Lung microvascular endothelial cell (primary cell): ENCODE measurements at places on chromosomes 4 and X. TPM values are rescaled to one million over a fixed set of nuclear protein-coding genes. Genes with fewer than 3 reads are reported as not detected.

- DNase-seq: no peak
Observed at GRCh38 chr4:3805026-3805425, 38.8 kb downstream of the ADRA2C start.

The FMR1NB gene
- total RNA-seq: not detected in 2 replicates

The MAGEA8 gene
- total RNA-seq: not detected in 2 replicates

The KLHL34 gene
- total RNA-seq: not detected in 2 replicates

DNA sequence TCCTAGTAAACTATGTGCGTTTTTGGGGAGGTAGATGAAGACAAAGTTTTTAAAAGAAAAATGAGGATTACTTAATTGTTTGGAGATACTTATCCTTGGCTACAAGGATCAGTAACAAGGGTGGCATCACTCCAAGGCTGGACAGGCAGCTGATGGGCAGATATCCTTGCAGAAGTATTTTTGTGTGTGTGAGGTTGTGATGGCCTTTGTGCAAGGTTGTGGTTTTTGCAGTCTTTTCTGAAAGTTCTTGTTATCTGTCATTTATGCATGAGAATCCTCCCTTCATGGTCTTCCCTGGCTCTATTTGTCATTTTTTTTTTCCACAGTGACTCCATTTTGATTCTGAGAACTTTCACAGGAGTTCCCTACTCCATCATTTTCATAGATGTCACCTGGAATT lies 96.0 kb upstream of the C1GALT1C1 start:
- DNase-seq: no peak
